ENCODE measurements at places on chromosomes 1 and 21.

GRCh38 chr1:246949956-246950355 is 18.2 kb upstream of the AHCTF1 start:
- no peak for DNase-seq

DNA sequence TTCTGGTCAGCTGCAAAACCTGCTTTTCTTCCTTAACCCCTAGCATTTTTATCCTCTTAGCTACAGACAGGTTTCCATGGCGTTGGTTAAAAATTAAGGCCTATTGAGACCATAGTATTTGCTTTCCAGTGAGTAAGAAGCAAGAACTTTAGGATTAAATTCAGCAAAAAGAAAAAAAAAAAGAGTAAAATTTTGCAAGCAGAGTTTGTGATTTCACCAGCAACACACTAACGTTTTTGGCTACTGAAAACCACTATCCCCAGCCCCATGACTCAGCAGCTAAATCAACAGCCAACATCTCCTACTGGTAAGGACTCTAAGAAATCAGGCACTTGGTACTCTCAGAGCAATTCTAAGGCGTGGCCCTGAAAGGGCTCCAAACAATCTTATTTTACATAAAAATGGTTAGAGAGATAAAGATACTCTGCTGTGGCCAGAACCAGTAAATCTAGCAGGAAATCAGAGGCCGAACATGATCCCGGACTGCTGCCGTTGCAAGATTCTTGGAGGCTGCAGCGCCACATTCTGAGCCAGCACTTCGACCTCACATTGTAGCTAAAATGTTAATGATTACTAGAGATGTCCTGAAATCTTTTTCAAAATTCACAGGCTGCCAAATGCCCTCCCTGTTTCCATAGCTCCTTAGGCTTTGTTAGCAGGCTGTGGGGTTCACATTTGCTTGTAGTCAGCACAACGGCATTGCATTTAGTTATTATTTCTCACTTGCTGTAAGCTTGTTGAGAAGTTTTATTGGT is 1.6 kb upstream of the ENO1 start:
- DNase-seq: no peak

DNA sequence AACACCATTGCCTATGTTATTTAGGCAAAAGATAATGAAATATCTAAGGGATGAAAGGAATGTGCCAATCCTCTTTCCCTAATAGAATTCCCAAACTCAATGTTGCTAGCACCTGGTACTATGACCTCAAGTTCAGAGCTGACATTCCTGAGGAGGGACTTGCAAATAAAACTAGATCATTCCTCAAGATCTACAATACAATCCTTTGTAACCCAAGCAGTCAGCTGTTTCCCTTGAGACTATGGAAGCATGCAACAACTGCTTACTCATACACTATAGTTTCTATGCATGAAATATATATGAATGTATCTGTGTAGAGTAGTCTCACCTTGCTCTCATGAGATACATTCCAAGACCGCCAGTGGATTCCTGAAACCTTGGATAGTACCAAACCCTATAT is 65.0 kb downstream of the ABL2 start:
- no peak for DNase-seq

- DNase-seq: no peak
These were observed 102.5 kb upstream of the RGS4 start for GRCh38 chr1:162966613-162967012.

DNA sequence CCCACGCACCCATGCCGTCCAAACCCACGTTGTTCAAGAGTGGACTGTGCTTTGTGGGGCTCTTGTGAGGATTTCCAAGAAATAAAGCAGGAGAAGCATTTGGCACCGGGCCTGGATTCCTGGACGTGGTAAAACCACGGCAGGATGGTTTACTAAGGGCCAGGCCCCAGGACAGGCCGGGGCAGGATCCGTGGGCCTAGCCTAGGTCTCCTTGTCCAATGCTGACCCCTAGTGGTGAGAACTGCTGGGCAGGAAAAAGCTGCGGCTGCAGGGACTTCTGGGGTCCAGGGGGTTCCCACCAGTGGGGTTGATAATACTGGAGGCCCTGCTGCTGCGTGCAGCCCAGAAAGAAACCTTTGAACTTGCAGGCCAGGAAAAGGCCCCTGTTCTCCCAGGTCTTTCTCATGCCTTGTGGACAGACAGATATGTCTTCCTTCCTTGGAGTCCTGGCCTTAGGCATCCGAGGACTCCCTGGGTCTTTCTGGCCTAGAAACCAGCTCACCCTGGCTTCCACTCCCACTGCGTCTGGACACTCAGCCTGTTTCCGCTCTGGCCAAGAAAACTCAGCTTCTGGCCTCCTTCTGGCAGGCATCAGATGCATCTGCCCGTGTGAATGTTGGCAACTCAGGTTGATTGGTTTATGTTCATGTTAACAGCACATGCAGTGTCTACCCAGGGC is 106.9 kb upstream of the TMEM51 start:
- peak; percentile 24 for DNase-seq

- DNase-seq: no peak
These were observed 819 bp downstream of the PYHIN1 start for GRCh38 chr1:158932171-158932570.

- peak; percentile 70 for DNase-seq
These were observed at the start of gene RAB13 for GRCh38 chr1:153985941-153986761. Gene RAB13 (minus strand): TSS chr1:153986339. CDS start chr1:153986236, 103 bp downstream.

DNA sequence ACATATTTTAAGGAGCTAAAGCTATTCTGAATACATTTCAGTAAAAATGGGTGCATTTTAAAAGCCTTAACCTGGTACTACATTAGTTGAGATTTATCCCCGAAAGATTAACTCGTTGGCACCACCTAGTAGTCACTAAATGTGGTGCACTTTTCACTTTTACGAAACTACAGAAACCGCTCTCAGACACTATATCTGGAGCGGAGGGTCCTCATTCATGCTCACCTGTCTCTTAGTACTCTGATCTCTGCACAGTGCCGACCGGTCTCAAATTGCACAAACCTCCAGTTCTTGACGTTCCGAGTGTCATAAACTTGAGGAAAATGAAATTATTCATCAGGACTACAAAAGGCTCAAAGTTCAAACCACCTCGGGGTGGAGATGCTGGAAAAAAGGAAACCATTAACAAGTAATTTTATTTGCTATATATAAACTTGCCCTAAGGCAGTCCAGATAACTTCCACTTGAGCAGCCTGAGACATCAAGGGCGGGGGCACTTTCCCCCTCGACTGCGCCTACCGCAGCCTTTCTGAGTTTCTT is 722 bp downstream of the LZIC start:
- peak; percentile 72 for DNase-seq

DNA sequence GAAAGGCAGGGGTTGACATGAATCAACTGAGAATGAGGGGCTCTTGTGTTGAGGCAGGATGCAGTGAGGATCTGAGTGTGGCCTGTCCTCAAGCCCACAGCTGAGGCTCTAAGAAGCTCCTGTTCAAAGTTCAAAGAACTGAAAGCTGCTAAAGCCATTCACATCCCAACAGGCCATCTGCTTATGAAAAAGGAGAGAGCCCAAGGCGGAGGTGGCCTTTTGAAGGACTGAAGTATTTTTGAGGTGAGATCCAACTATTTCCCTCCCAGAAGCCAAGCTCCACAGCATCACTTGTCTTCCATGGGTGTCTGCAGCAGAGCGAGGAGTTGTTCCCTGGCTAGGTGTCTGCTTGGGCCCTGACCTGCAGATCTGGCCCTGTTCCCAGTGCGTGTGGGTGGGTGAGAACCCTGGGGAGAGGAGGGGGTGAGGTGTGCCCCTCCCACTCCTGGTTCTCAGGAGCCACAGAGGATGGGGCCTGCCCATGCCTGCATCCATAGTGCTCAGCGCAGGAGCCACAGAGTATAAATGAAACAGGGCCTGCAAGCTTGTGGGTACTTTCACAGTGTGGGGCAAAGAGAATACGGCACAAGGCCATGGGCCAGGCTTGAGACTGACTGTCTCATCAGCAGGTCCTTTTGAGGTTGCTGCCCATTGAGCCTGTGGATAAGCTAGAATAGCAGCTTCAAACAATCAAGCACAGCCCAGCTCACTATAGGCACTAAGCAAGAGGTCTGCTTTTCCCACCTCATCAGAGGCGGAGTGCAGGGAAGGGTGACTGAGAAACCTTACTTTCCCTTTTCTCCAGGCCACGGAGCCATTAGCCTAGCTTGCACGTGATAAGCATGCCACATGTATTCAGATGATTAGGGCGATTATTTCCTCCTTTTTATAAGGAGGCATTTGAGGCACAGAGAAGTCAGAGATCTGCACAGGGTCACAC is 15.7 kb downstream of the REG4 start:
- no peak for DNase-seq

GRCh38 chr1:196461521-196461920 is 146.7 kb downstream of the KCNT2 start:
- DNase-seq: no peak

- no peak for DNase-seq
These were observed 21.2 kb downstream of the LRRN2 start for GRCh38 chr1:204664384-204664651.

GRCh38 chr1:223258751-223259198 is 105.2 kb downstream of the SUSD4 start:
- no peak for DNase-seq

DNA sequence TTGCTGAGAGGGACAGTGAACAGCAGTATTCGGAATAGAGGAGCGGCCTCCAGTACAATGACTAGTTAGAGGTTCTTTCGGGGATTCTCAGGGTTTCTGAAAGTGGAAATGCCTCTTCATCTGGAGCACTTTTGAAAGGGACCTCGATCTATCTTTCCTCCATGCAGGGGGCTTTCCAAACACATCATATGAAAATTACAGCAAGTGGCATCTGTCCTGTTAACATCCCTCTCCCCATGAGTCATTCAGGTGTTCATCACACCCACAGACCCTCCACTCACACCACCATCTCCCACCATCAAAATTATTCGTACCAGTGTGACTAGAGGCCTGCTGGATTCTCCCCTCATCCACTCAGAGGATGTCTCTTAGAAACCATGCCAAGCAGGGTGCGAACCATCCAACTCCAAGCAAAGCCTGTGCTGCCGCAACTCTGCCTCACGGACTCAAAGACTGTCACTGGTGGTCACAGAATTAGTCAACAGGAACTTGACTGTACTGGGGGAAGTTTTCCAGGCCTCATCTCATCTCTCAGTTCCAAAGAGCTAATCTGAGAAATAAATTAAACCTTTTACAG is 211.1 kb downstream of the MRPL39 start:
- no peak for DNase-seq

DNA sequence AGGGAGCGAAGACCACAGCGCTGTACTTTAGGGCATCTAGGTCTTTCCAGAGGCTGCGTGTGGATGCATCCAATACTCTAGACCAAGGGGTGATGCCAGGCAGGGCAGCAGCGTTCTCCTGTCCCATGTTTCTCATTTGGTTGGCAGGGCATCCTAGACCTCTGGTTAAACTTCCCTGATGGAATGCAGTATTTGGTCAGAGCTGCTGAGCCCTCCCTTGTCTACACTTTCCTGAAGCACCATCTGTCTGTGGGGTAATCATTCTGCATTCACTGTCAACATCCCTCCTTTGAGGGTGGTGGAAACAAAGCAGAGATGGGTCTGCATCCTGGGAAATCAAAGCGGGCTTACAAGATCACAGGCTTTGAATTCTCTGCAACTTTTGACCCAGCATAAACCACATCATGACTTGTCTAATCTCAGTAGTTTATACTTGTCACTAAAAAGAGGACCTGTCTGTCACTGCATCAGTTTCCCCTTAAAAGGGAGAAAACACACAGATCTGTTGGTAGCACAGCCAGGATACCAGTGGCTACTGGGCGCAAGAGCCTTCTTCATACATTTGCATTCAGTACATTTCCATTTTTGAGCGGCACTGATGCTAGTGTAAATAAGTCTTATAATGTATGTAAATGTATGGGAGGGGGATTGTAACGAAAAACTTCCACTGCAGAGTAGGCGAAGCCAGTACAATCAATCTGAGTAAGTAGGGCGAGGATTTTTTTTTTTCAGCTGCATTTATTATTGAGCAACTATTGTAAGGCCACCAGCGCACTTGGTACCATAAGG is 106.3 kb downstream of the GALNT2 start:
- DNase-seq: no peak

DNA sequence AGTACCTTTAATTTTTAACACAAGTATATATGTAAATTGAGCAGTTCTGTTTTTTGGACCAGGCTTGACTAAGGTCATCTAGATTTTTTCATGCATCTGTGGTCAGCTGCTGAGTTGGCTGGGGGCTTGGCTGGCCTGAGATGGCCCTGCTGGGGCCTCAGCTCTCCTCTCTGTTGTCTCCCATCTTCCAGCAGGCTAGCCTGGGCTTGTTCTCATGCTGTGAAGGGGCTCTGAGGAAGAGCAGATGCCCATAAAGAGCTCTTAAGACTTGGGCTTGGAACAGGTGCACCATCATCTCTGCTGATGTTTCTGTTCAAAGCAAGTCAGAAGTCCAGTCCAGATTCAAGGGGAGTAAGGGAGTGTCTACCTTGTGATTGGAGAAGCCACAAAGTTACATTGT is 51.2 kb upstream of the TNR start:
- no peak for DNase-seq

GRCh38 chr1:151680826-151681225 is 35.8 kb downstream of the CELF3 start:
- DNase-seq: no peak

GRCh38 chr1:57131701-57132394 is 166.0 kb upstream of the C8B start:
- no peak for DNase-seq

- no peak for DNase-seq
These were observed 4.7 kb downstream of the ZNF648 start for GRCh38 chr1:182056601-182057366.

- DNase-seq: no peak
These were observed 17.6 kb downstream of the GPR137B start for GRCh38 chr1:236159704-236160539.

GRCh38 chr1:3049905-3050304 is 19.1 kb upstream of the PRDM16 start:
- no peak for DNase-seq

GRCh38 chr1:170578359-170578758 is 46.4 kb downstream of the GORAB start:
- no peak for DNase-seq

GRCh38 chr1:219726480-219727272 is 113.8 kb upstream of the ZC3H11B start:
- no peak for DNase-seq

GRCh38 chr21:25424634-25425033 is 182.6 kb downstream of the MRPL39 start:
- DNase-seq: no peak

DNA sequence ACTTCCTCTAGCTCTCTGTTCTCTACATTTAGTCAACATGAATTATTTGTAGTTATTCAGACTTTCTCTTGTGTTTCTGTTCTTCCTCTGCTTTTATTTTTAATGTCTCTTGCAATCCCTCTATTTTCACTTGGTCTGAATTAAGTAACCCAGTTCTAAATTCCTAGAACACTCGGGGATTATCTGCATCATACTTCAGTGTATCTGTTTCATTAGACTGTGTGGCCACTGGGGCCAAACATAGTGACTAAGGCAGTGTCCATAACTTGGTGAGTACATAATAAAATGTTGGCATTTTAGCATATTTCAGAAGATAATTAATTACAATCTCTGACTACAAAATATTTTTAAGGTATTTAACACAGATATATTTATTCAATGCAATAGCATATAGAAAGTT is 1087.2 kb upstream of the B3GALT2 start:
- no peak for DNase-seq

GRCh38 chr1:30738040-30738714 is 14.8 kb upstream of the MATN1 start:
- no peak for DNase-seq
